Stimulated activated CD4-positive, alpha-beta T cell treated with anti-CD3 and anti-CD28 coated beads, TNF-alpha, amount 100 ng/mL, for 4 hours (primary cell): ENCODE measurements at places on chromosomes 13 and 19.
A peak's percentile ranks its signal among the peaks of the same experiment; 100 is the strongest.

- DNase-seq = no peak
Observed at GRCh38 chr13:100387416-100387815, 201.2 kb downstream of the GGACT start.

DNA sequence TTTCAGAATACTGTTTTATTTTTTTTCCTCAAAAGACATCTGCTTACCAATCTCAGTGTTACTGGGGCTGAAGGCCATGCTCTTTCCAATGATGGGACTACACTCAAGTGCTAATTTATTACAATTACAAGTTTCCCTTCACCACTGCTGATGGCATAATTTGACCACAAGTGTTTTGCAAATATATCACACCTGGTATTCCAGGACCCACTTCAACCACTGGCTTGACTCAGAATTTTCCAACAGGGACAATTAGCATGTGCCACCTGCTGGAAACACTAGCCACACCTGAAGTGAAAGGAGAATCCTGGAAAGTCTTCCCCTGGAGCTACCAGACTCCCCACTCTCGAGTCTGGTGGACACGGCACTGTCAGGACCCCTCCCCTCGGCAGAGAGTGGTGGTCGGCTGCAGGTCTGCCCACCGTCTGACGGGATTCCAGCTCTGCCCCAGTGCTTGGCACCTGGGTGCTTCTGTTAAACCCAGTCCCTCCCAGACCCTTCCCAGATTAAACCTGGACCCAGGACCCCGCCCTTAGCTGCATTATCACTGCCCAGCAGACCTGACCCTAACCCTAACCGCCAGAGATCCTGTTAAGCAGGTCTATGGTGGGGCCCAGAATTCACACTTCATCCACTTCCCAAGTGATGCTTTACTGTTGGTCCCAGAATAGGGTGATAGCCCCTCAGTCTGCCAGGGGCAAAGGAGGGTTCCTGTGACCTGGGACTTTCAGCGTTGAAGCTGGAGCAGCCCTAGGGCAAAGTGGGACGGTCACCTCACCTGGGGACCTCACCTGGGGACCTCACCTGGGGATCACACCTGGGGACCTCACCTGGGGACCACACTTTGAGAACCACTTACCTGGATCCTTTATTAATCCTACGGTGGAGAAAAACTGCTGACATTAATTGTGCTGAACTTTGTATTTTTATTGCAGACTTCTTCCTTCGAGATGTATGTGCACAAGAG is 17.6 kb upstream of the RASA3 start:
- DNase-seq = no peak

GRCh38 chr19:47302249-47302648 is 7.4 kb upstream of the C5AR1 start:
- no peak for DNase-seq

DNA sequence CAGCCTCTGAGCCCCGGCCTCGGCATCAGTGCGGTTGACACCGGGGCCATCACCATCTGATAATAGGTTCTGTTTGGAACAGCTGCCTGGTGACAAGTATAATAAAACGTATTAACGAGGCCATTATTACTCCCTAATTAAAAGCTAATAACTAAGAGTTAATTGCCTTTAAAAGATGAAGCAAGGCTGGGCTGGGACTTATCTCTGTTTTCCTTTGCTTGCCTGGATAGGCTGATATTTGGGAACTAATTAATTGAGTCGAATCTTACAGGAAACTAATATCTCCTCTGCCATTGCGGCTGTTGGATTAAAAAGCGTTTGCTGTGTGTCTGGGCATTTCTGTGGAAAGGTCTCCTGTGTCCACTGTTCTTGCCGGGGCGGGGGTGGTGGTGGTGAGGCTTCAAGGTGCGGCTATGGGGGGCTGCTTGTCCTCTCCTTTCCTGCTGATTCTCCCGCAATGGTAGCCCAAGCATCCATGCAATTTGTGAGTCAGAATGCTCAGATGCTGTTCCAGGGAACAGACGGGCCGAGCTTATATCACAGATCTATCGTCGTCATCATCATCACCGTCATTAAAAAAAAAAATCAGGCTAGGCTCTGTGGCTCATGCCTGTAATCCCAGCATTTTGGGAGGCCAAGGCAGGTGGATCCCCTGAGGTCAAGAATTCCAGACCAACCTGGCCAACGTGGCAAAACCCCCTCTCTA is 162.7 kb downstream of the PTPRS start:
- DNase-seq = no peak

GRCh38 chr19:39474139-39474620 is 6.5 kb upstream of the TIMM50 start:
- peak; percentile 62 for DNase-seq

DNA sequence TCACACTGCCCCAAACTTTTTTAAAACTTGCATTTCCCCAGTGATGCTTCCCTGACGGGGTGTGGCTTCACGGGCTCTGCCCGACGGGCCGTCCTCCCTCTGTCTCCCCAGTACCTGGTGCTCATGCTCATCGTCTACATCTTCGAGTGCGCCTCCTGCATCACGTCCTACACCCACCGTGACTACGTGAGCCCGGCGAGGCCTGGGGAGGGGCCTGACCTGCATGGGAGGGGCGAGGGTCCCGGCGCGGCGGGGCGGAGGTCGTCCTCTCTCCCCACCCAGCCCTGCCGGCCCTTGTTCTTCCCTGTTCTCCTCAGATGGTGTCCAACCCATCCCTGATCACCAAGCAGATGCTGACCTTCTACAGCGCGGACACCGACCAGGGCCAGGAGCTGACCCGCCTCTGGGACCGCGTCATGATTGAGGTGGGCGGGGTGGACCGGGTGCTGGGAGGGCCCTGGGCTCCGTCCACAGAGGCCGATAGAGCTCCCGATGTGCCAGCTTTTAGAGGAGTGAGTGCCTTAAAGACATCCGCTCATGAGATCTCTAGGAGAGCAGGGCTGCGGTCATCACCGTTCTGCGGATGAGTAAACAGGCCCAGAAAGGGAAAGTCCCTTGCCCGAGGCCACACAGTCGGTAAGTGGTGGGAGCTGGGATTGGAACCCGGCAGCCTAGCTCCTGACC is 6.9 kb downstream of the UPK1A start:
- DNase-seq = no peak

GRCh38 chr19:41577144-41577830 is 1.3 kb downstream of the CEACAM21 start:
- DNase-seq = no peak

- no peak for DNase-seq
Observed at GRCh38 chr13:106033659-106034058, 501.8 kb downstream of the EFNB2 start.

- peak; percentile 87 for DNase-seq
Observed at GRCh38 chr19:15836330-15837220, 21.1 kb upstream of the OR10H1 start.

GRCh38 chr13:112943309-112944125 is 25.5 kb upstream of the MCF2L start:
- peak; percentile 7 for DNase-seq
